ENCODE measurements at places on chromosomes 11 and 22.

- DNase-seq = no peak
These were observed 101.2 kb upstream of the RAG2 start for GRCh38 chr11:36699271-36699670.

- DNase-seq = no peak
These were observed 102.9 kb upstream of the PAX6 start for GRCh38 chr11:31913985-31914384.

- DNase-seq = peak; percentile 71
These were observed 67.7 kb downstream of the SPON1 start for GRCh38 chr11:14029971-14030920.

GRCh38 chr11:11382858-11383532 is 29.9 kb upstream of the CSNK2A3 start:
- no peak for DNase-seq

GRCh38 chr11:120882175-120882574 is 141.7 kb upstream of the TBCEL start:
- DNase-seq = no peak

DNA sequence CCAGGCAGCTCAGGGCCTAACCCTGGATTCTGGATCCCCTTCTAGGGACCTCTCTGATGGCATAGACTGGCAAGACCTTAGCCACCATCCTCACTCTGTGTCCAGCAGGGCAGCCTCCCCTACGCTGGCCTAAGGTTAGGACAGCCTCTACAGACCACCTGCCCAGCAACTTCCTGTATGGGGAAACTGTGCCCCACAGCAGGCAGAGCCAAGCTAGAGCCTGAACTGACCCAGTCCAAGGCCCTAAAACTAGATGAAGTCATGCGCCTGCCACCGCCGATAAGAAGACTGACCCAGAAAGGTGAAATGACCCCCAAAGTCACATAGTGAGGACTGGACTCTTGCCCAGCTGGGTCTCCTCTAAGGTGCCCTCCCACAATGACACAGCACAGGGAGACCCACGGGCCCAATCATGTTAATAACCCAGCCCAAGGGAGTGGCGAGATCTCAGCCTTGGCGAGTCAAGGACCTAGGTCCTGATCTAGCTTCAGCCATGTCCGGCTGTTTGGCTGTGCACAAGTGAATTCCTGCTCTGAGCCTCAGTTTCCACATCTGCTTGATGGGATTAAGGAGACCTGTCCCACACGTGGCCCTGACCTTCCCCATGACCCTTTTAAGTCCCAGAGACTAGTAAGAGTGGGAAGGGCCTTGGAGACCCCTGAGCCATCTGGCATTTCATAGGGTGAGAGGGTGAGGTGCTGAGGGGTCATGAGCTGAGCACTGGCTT is 17.6 kb downstream of the STARD10 start:
- DNase-seq = no peak

DNA sequence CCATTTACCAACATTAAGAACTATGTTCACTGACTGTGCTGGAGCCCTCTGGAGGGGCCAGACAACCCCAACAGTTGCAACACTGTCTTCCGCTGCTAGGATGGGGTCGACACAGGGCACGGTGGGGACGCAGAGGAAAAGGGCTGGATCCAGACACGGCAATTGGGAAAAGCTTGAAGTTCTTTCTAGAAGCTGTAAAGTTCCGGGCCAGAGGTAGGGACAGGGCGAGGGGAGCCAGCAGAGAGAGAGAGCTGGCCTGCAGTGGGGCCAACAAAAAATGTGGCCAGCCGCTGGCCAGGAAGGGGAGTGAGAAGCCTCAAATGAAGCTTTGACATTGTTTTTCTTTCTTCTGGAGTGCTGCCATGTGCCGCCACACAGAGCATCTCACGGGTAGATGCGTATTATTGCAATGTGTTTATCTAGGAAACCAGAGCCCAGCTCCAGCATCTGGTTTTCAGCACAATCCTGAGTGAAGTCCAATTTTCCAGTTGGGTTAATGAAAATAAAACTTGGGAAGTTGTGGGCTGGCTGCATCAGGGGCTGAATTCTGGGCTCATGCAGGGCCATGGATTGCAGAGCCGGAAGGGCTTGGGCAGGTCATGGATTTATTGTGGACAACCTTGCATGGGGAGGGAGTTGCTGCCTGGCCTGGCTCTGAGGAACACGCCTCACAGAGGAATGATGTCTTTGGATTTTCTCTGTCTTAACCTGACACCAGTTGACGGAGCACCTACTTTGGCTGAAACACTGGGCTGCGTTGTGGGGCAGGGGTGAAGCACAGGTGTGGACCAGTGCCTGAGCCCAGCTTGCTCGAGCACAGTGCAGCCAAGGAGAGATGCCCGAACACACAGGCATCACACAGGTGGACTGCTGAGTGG is 67.6 kb upstream of the AMPD3 start:
- DNase-seq = peak; percentile 36

DNA sequence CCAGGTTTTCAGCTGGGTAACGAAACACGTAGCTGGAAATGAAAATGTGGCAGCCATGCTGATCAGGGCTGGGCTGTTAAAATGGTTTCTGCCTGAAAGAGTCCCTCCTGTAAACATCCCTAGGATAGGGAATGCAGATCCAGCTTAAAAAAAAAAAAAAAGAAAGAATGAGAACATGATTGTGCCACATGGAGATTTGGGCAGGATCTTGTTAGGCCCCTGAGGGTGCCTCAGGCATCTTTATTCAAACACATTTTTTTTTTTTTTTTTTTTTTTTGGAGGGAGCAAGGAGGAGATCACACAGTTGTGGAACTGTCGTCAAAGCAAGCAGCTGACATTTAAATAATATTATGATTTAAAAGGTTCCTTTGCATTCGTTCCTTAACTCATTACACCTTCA is 900.3 kb downstream of the OPCML start:
- no peak for DNase-seq

GRCh38 chr22:22111267-22111751 is 128.7 kb upstream of the TOP3B start:
- DNase-seq = no peak

- DNase-seq = no peak
These were observed 34.5 kb downstream of the CELF1 start for GRCh38 chr11:47518212-47518964.

DNA sequence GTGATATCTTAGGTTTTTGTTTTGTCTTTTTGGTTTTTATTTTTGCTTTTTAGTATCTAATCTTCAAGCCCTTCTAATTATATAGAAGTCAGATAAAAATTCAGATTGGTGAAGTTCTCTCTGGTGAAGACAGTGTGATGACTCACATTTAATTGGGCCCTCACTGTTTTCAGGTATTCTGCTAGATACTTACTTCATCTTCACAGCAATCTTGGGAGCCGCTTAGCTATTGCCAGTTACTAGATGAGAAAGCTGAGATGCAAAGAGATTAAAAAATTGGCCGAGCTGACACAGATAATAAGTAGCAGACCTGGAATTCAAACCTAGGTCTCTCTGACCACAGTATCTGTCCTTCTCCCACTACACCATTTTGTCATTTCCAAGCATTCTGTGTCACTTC is 75.0 kb downstream of the PPP2R1B start:
- no peak for DNase-seq

- no peak for DNase-seq
These were observed 27.7 kb upstream of the ETS1 start for GRCh38 chr11:128615076-128615475.

DNA sequence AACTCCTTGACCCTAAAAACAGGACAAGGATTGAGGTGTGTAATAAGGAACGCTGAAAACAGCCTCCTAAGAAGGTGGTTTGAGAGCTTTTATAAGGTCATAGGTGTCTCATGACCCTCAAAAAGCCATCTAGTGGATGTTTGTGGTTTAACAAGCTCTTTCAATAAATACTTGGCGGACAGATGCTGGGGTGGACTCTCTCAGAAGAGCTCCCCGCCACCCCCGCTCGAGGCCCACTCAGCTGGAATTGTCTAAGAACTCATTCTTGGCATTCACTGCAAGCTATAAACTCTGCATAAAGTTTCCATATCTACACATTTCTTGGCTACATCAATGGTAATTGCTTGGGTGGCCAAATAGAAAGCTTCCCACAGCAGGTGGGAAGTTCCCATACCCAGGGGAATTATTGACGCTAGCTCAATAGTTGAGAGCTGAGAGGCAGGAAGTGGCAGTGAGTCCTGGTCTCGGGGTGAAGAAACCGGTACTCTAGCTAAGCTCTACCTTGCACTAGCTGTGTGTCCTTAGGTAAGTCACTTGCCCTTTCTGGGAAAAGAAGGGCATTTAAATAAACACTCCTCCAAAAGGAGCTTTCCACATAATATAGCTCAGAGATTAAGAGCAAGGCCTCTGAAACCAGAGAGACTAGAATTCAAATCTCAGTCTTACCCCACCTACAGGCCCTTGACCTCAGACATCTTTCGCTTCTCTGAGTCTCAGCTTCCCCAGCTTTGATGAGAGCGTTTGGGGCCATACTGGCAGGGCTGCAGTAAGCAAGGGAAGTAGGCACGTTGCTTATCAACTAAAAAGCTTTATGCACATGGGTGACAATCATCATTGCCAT is 6.4 kb downstream of the MS4A15 start:
- DNase-seq = no peak

DNA sequence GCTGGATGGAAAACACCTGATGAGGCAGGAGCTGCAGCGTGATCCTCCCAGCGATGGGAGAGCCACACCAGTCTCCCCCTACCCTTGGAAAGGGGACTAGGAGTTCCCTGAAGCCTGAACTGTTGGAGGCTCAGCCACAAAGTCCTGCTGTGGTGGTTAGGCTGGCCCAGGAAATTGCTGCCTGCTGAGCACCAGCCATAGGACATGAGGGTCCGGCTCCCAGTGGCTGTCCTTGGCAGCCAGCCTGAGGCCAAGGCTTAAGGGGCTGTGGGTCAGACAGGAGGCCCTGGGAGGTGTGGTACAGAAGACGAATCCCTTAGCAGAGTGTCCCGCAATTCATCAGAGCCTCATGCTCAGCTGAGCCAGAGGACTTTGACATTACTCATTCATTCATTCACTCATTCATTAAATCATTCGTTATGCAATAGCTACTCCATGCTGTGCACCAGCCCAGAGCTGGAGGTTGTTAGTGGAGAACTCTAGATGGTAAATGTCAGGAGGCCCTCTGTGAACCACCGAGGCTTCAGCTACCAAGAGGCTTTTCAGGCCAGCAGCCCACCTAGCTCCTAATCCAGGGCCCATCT is 14.4 kb upstream of the SEC14L4 start:
- no peak for DNase-seq

GRCh38 chr11:108558222-108558621 is 35.3 kb downstream of the EXPH5 start:
- no peak for DNase-seq

Data from mucosa of descending colon (tissue), 3 donors.